IMR-90 (cell line): ENCODE measurements at places on chromosomes 2 and 18.
A peak's percentile ranks its signal among the peaks of the same experiment; 100 is the strongest.

GRCh38 chr2:156379071-156379470, 46.5 kb upstream of the NR4A2 start:
- no peak for DNase-seq

GRCh38 chr18:13558124-13558523, 168.2 kb downstream of the FAM210A start:
- DNase-seq = peak; percentile 11

DNA sequence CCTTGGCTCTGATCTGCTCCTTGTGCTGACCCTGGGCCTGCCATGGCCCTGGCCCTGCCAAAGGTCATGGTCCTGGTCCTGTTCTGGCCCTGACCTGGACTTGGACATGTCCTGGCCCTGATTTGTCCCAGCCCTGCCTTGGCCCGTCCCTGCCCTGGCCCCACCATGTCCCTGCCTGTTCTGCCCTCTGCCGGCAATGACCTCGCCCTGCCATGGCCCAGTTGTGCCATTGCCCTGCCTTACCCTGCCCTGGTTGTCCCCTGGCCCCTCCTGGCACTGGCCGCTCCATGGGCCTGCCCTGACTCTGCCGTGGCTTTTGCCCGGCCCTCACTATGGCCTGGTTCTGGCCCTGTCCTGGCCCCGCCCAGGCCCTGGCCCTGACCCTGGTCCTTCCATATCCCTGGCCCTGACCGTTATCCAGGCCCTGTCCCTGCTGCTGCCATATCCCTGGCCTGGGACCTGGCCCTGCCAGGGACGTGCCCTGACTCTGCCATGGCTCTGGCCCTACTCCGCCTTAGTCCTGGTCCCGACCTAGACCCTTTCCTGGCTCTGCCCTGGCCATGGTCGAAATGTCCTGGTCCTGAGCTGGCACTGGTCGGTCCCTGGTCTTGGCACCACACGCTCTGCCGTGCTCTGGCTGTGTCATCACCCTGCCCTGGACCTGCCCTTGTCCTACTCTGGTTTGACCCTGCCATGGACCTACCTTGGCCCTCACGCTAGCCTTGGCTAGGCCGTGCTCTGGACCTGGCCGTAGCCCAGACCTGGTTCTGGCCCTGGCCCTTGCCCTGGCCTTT, 6.8 kb upstream of the ANKRD62 start:
- no peak for DNase-seq

GRCh38 chr2:193520709-193521458, 1326.2 kb upstream of the TMEFF2 start:
- DNase-seq = no peak

DNA sequence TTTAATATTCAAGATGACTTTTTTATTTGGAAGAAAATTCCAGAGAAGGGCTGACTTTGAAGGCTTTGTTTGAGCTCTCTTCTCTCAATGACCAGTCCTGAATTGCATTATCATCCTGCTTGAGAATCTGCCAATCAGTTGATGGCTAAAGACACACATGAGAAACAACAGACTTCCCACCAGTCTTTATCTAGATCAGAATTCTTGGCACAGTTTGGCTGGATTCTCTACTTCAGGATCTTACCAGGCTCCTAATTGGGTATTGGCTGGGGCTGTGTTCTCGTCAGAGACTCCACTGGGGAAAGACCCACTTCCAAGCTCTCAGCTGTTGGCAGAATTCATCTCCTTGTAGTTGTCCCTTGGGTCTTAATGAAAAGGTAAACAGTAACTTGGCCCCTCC, 86.0 kb downstream of the WDSUB1 start:
- peak; percentile 51 for DNase-seq

DNA sequence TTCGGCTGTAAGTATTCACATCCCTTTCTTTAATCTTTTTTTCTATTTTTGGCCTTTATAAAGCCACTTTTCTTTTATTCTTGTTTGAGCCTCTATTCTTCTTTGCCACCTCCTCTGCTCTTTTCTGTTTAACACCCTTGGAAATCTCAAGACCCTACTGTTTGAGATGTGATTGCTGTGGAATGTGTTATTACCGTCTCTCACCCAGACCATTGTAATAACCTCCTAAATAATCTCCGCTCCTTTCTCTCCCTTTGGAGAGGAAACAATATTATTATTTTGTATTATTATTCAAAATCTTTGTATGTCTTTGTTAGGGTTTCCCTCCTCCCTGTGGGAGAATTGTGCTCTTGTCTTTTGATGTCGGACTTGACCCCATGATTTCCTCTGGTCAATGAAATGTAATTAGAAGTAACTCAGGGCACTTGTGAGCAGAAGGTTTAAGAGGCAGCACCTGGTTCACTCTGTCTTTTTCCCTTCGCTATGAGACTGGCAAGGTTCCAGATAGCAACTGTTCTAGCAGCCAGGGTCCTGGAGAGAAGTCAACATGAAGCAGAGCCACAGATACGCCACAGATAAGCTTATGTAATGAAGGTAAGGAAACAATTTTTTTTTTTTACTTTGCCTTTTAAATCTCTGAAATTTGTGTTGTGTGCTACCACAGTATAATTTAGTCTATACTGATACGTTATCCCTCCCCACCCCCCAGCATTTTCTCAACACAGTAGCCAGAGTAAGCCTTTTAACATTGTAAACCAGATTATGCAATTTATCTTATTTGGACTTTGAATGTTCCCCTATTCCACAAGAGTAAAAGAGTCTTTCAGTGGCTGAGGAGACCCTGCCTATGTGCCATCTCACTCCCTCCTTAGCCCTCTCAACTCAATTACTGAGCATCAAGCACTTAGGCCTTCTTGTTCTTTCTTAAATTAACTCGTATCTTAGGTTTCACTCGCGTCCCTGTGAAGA, 601.2 kb upstream of the ZNF804A start:
- DNase-seq = no peak

DNA sequence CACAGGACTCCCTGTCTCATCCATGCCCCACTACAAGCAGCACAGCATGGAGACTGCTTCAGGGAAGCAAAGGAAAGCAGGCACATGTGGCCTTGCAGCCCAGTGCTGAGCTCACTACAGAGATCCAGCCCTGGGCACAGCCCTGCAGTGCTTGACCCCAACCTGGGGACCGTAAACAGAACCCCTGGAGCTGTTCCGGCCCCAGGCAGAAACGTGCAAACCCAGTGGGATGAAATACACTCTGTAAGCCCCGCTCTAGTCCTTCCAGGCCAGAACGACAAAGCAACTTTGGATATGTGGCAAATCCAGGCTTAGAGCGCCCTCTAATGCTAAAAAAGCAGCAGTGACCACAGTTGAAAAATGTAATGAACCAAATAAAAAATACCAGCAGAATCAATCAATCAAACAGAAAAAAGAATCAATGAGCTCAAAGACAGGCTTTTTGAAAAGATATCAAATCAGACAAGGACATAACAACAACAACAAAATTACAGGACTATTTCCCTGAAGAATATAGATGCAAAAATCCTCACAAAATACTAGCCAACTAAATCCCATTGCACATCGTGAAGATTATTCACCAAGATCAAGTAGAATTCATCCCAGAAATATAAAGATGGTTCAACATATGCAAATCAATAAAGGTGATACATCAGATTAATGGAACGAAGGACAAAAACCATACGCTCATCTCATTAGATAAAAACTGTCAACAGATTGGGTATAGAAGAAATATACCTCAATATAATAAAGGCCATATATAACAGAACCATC, 45.6 kb downstream of the ZNF519 start:
- DNase-seq = peak; percentile 37

- DNase-seq = no peak
Measured at GRCh38 chr2:85978883-85979780, 90.3 kb upstream of the ST3GAL5 start.

GRCh38 chr2:215382480-215382879, 53.4 kb downstream of the FN1 start:
- DNase-seq = no peak

DNA sequence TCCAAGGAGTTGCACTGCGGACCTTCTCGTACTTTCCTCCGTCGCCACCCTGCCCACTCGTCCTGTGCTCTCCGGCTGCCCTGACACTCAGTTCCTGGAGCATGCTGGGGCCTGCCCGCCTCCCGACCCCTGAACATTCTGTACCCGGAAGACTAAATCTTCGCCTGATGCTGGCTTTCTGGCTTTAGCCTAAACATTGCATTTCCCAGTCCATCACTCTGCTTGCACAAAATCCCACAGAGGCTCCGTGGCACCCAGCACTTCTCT, 550 bp upstream of the SFXN5 start:
- no peak for DNase-seq

- no peak for DNase-seq
Measured at GRCh38 chr2:128401680-128402079, 83.0 kb upstream of the HS6ST1 start.
